ENCODE measurements at places on chromosomes 7 and 10.

GRCh38 chr10:94098896-94099295 is 105.2 kb downstream of the PLCE1 start:
- DNase-seq: no peak

- no peak for DNase-seq
These were observed 4.0 kb upstream of the MYOZ1 start for GRCh38 chr10:73645251-73645650.

DNA sequence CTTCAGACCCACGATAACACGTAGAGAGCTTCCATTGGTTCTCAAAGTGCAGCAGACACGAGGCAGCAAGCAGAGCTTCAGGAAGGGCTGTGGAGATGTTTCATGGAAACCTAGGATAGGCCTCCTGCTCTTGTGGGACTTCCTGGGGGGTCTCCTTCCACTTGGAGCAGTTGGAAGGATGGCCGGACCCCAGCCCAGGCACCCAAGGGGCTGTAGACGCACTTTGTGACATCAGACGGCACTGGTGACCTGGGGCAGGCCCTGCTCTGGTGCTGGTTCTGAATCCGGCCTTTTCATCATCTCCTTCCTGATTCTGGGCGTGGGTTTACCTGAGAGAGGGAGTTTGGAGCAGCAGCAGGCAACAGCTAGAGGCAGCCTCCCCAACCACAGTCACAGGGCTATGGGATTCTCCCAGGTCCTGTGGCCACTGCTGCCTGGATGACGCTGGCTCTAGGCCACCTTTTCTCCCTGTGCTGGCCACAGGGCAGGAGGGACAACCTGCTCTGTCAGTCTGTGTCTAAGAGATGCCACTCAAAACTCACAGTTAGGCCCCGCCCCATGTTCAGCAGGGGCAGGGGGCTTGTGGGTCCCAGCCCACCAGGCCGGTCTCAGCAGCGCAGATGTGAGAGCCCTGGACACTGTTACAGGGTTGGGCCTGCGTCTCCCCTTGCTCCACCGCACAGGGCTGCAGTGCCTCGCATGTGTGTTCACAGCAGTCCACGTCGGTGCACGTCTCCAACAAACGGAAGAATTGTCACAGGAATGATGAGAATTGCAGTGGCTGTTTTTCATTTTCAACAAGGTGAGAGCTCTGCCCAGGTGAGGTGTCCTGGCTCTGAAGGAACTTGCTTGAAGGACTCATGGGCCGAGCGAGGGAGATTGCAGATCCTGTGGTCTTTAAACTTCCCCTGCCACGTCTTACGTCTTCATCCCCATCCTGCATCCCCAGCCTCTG is 569.3 kb downstream of the TCERG1L start:
- no peak for DNase-seq

DNA sequence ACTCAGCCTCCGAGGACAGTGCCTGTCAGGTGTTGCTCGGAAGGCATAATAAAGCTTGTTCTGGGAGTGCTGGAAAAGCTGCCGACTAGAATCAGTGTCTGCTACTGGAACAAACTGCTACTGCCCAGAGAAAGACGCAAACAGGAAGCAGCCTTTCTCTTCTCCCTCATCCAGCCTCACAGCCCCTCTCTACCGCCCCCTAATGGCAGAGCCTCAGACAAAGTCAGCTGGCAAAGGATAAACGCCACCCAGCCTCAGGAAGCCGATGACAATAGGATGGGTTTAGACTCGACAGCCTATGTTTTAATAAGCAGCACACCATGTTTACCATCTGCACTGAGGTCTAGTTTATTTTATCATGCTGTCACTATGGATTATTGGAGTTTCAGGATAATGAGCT is 169.5 kb upstream of the LYZL1 start:
- DNase-seq: no peak

DNA sequence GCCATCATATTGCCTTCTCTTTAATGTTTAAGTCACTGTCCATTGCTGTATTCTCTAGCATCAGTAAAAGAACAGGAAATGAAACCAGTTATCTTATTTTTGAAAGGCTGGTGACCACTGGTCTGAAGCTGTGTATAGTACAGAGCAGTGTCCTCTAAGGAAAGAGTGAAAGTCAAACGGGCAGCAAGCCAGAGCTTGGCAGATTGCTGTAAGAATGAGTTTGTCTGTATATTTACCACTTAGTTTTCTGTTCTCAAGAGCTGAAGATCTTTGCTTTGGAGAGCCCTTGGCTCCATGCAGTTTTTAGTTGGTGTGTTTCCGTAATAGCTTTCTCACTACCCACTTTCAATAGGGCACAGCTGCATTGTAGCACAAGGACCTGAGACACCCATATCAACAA is 31.9 kb downstream of the PCBD1 start:
- no peak for DNase-seq

DNA sequence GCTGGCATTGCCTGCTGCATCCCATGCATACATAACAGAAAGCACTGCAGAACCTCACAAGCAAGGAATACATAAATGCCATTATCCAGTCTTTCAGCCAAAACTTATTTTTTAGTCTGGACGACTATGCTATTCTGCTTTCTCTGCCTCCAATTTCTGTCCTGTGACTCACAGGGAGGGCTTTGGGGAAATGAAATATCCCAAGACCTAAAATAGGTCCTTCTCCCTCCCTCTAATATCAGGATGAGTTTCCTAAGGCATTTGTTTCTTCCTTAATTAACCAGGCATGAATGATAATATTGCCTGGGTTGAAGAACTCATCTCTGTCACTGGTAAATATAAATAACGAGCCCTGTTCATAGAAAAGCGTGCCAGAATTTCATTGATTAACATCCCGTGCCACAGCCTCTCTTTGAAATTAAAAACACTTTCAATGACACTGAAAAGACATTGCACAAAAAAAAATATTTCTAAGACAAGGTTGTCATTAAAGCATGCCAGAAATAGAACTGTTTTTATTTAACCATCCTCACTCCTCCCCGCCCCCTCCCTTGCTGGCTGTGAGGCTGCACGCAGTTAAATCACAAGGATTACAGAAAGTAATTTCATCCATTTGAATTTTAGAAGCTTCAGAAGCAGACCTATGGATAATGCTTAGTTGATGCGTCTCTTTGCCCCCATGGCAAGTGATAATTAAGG is 103.0 kb upstream of the ANKRD1 start:
- DNase-seq: no peak

DNA sequence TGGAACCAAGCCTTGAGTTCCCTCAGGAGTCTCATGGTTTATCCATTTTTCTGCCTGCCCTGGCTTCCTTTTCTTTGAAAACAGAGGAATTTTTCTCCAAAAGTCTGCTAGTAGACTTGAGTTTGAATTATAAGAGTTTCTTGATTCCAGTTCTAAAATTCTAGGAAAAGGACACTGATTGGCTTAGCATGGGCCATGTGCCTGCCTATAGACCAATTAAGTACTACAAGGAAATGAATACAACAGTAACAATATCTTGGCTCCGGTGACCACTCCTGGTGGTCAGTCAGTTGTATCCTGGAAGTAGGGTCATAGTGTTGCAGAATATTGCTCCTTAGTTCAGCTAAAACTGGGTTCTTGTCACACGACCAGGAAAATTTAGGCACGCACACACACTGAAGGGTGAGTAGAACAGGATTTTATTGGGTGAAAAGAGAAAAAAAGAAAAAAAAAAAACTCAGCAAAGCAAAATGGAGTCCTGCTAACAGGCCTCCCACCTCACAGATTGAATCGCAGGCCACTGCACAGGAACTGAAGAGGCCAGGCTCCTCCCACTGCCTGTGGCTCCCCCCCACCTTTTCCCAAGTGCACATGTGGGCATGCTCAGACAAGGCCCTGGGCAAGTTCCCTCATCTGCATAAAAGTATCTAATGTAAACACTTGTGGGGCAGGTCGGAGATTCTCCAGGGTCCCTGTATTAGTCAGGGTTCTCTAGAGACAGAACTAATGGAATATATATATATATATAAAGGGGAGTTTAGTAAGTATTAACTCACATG is 155.1 kb downstream of the LYZL1 start:
- no peak for DNase-seq

DNA sequence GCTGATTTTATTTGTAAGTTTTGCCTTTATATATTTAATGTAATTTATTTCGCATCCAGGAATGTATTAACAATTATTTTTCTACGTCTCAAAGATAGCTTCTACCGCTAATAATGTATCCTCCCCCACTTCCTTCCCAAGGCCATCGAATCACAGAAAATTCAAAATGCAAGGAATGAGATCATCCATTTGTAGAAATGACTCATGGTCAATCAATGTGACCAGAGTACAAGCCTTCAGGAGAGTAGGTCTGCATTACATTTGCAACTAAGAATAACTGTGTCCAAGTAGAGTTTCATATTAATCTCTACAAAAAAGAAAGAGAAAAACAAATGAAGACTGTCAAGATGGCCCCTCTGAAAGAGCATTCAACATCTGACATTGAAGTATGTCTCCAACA is 205.9 kb upstream of the PHF14 start:
- no peak for DNase-seq

GRCh38 chr10:3765146-3765545 is 19.9 kb downstream of the KLF6 start:
- no peak for DNase-seq

GRCh38 chr7:157427811-157428553 is 91.2 kb downstream of the DNAJB6 start:
- no peak for DNase-seq

DNA sequence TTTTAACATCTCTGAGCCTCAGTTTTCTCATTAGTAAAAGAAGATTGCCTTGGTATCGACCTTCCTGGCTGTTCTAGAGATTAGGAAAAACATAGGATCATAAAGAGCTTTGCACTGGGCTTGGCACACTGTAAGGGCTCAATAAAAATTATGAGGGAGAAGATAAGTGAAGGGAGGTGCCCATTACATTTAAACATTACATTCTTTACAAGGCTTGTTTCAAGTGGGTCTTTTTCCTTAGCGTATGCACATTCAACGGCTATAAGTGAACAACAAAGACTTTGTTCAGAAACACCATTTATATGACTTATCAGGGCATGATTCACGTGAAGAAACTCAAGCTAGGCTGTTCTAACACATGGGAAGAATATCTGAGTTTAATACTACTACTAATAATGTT is 351.9 kb upstream of the NPVF start:
- no peak for DNase-seq

GRCh38 chr10:122237331-122237990 is 33.6 kb upstream of the BTBD16 start:
- no peak for DNase-seq

GRCh38 chr10:30997536-30998235 is 34.0 kb downstream of the ZNF438 start:
- DNase-seq: no peak

DNA sequence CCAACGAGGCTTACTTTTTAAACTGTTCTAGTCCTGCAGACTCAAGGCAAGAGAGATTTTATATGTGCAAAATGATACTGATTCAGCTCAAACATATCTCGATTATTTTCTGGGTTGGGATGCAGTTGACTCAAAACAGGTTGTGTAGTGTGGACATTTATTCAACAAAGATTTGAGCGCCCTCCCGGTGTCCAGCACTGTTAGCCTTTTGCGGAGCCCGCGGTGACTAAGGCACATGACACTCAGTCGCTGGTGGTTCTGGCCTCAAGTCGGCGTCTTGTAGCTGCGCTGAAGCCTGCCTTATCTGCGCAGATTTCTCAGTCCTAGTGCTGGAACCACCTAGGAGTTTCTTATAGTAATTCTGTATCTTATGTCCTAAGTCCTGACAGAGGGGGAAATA is 938 bp upstream of the CADPS2 start:
- DNase-seq: no peak

DNA sequence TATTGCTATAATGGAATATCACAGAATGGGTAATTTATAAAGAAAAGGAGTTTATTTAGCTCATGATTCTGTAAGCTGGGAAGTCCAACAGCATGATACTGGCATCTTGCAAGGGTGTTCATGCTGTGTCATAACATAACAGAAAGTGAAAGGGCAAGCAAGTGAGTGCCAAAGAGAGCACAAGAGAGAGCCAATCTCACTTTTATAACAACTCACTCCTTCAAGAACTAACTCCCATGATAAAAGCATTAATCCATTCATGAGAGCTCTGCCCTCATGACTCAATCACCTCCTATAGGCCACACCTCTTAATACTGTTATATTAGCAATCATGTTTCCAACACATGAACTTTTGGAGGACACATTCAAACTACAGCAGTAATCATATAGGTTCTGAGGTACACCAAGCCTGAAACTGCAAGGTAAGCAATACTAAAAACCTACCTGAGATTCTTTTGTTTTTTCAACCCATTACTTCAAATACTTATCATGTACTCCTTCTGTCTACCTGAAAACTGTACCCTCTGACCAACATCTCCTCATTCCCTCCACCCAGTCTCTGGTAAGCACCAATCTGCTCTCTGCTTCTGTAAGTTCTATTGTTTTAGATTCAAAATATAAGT is 219.7 kb downstream of the MTERF1 start:
- DNase-seq: no peak

DNA sequence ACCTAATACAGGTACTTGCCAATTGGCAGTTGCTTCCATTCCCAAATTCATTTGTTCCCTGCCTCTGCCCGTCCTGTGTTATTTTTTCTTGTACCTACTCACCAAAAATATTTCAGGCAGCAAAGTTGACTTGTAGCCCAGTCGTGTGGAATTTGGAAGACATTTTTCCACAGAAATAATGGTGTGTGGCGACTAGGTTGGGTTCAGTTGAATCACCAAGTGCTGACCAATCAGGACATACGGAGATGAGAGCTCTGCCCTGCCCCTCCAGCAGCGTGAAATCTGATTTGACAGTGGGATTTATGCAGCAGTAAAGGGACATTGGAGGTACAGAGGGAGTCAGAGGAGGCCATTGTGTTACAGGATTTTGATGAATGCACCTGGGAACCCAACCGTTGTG is 216.9 kb downstream of the CCDC3 start:
- DNase-seq: no peak

- DNase-seq: no peak
These were observed 33.0 kb downstream of the WDR37 start for GRCh38 chr10:1089017-1089689.

DNA sequence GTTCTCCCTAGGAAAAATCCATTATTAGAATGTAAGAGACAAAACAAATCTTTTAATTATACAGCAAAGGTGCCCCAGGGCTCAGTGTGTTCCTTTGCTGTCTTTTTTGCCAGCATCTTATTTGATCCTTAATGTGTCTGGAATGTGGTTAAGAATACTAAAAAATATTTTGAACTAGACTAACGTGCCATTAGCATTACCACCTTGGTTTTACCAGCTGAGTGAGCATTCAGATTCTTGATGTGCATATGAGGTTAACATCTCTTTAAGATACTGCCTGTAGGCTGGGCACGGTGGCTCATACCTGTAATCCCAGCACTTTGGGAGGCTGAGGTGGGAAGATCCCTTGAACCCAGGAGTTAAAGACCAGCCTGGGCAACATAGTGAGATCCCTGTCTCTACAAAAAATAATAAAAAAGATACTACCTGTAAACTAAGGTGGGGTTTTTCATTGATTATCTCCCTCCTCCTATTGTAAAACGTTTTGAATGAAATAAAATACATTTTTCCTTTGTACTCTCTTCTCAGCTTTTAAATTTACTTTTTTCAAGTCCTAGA is 96.6 kb downstream of the CCNY start:
- DNase-seq: no peak
